ENCODE measurements at places on chromosomes 16 and 17.

DNA sequence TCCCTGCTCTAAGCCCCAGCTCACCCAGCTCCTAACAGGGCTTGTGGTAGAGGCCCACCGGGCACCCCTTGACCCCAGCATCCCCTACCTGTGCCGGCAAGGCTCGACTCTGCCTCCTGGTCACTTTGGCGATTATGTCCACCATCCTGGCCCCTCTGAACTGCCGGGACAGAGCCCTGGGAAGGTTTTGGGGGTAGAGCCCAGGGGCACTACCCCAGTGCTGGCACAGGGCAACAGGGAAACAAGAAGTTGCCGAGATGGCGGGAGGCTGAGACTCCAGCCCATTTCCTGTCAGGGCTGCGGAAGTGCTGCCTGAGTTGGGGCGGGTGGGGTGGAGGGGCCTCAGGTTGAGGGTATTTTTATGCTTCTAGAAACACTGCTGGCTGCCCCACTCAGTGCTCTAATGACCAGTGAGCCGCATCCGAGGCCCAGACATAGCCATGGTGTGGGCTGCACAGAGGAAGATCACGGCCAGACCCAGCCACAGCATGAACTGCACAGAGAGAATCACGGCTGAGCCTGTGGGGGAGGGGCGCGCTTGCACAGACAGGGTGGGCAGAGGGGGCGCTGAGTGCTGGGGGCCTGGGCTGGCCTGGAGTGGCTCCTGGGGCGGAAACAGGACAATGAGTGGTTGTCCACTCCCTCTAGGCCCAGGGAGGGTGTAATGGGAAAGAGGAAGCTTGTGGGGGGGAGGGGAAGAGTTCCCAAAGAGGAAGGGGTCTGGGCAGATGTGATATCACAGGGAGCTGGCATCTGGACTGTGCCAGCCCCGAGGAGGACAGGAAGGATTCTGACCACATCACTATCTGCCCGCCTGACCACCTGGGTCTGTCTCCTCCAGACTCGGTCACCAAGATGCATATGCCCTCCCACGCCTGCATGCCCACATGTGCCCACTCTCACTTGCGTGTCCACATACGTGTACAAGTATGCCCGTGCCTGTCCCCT, 22.3 kb downstream of the ARHGAP27 start:
- no peak for DNase-seq

GRCh38 chr16:88500255-88500661, 47.2 kb downstream of the ZFPM1 start:
- DNase-seq: no peak

DNA sequence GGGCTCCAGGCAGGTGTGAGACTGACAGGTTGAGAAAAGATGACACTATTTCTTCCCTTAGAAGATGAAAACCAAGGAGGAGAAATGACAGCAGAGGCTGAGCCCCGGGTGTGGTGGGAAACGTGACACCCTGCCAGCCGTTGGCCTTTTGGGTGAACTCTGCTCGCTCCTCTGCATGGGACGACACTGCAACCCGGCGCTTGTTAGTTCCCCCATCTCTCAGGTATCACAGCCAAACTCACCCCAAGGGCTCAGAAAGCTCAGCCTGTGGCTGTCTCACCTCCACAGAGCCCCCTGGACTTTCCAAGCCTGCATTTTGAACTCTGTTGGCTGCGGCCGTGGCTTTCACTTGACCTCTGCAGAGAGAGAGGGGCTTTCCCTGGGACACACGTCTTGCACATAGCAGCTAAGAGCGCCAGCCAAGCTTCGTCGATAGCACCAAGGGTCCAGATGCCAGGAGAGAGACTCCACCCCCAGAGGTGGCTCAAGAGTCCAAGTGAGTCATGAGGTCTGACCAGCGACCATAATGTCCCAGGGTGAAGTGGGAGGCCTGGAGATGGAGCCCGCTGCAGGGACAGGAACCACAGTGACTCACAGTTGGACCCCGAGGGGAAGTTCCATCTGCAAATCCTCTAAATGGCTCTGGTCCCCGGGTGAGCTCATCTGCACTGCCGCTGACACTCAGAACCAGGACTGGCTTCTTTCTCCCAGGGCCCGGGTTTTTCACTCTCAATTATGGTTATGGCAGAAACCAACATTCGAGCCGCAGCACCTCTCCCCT, 301.9 kb downstream of the SOX9 start:
- peak; percentile 93 for DNase-seq

DNA sequence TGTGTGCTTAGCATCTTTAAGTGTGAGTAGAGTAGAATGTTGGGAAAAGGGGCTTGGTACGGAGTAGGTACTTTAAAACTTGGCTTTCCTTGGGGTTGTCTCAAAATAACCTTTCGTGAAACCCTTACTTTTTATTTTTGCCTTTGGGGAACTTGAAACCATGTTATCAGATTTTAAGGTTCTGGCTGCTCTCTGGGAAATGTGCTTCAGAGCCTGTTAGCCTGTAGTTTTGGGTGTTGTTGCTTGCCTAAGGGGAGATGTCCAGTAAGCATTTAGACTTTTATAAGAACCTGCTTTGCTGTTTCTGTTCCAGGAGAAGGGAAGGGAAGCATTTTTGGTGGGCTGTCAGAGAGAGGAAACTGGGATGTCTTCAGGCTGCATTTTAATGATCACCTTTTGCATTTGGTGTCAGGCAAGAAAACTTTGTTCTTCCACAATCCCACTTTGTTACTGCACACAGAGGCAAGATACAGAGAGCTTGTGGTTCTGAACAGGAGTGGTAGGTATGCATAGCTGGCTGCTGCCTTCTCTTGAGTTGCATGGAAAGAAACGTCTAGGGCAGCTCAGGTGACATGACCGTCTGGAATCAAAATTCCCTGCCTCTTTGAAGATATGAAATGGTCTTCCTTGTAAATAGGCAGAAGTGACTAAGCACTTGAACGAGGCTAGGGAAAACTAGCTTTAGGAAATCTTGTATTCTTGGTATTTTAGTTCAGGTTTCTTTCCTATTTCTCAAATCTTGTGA, 1.7 kb downstream of the RABEP1 start:
- DNase-seq: peak; percentile 27

DNA sequence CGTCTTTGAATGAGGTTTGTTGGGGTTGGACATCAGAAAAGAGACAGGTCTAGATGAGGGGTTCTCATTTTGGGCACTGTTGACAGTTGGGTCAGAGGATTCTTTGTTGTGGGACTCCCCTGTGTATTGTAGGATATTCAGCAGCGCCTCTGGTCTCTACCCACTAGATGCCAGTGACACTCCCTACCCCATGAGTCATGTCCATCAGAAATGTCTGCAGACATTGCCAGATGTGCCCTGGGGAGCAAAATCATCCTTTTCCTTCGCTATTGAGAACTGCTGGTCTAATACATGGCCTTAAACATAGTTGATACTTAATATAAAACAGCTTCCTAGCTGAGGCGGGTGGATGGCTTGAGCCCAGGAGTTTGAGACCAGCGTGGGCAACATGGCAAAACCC, 3.1 kb downstream of the ABAT start:
- peak; percentile 82 for DNase-seq

DNA sequence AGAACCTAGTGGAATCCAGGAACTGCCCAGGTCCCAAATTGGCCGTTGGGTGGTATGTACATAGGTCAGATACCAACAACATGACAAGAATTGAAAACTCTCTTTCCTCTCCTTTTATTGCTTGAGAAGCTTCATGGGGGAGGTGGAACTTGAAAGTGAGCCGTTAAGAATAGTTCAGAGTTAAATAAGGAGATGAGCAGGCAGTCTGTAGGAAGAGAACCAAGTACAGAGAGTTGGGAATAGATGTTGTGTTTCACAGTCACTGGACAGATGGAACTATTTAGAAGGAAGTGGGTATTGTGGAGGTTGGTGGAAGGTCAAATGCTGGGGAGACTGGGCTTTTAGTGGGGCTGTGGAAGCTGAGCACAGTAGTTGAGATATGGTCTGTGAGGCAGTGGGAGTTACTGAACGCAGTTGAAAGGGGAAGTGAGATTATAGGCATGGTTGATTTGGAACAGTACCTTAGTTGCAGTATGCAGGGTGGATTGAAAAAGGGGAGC, 26.4 kb downstream of the ARHGAP44 start:
- DNase-seq: no peak

GRCh38 chr17:74369221-74369620, 1.9 kb downstream of the GPR142 start:
- DNase-seq: no peak

DNA sequence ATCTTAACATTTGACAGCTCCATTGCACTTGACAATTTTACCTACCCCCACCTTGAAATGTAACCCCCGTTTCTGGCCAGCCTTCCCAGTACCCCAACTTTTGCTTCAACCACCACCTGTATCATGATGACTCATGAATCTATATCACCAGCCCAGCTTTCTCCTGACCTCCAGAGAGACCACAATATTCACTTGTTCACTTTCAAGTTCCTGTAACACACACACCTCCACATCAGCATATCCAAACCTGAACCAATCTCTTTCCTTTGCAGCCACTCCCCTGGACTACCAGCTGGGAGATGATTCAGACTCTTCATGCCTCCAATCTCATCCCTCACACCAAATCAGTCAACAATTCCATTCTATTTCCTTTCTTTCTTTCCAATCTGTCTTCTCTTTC, 8.0 kb downstream of the SMG6 start:
- DNase-seq: peak; percentile 8

All from GM23248 (cell line).